T-helper 2 cell treated with Interferon-gamma antibody and Interleukin-4, amounts not matched to agents 5 μg/mL and 100 μg/mL, for 36 hours (primary cell): ENCODE measurements at places on chromosomes 1 and 21.

DNA sequence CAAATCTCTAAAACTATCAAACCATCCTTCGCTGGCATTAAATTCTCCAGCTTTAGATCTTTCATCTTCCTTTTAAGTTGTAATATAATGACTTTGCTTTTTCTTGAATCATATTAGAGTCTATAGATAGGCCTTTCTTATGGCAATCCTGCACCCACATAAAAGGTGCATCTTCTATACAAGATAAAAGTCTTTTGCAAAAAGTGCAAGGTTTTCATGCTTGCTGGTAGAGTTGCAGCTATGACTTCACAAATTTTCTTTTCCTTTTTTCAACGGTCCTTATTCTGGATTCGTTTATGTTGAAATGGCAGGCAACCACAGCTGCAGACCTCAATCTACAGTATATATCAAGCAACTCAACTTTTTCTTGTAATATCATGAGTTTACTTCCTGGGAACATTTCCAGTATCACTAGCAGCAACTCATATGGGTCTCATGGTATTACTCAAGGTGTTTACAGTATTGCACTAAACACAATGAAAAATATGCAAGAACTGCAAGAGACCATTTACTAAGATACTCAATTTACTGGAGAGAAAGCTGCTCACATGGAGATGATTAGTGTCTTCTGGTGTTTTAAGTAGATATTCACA, 22.1 kb downstream of the OMA1 start:
- peak; percentile 23 for DNase-seq

GRCh38 chr21:35256468-35256988, 207.4 kb upstream of the RUNX1 start:
- no peak for DNase-seq

- DNase-seq = no peak
These were observed 544.3 kb downstream of the KCNT2 start for GRCh38 chr1:196063952-196064351.

GRCh38 chr1:205589618-205590456, 42.0 kb downstream of the ELK4 start:
- no peak for DNase-seq

DNA sequence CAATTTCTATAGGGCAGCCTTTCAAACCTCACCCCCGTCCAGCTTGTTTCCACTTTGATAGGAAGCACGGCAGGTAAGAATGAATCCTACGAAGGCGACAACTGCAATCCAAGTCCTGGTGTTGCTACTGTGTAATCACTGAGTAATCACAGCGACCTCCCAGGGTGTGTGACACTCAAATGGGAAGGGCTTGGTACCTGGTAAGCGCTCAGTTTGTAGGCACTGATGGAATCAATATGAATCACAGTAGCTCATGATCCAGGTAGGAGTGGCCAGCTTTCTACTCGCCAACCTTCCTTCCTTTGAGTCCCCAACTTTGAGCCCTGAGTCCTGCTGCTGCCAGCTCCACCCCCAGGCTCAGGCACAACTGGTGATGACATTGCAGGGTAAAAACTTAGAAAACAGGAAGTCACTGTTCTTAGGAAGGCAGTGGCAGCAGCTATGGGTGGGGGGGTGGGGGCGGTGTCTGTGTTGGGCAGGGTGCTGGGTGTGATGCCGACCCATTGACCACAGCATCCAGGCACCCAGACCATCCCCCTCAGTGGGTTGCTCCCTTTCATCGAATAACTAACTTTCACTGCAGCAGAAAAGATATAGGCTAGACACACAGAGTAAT, 70.7 kb downstream of the CD247 start:
- DNase-seq = peak; percentile 81
